ENCODE measurements at places on chromosomes 16 and 17.

DNA sequence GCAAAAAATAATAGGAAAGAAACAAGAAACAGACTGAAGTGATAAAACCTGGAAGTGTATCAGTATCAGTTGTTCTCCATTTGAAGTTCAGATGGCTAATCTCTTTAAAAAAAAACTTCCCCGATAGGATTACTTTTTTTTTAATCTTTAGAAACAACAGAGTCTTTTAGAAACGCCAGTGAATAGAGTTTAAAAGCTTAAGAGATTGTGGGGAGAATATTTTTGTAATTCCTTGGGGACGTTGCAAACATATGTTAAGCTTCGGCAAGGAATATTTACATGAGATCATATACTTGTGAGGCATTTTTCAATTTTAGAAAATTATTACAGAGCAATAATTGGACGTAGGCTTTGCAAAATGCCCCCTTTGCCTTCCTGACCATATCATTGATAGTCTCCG, 13.2 kb downstream of the MAF start:
- no peak for DNase-seq

DNA sequence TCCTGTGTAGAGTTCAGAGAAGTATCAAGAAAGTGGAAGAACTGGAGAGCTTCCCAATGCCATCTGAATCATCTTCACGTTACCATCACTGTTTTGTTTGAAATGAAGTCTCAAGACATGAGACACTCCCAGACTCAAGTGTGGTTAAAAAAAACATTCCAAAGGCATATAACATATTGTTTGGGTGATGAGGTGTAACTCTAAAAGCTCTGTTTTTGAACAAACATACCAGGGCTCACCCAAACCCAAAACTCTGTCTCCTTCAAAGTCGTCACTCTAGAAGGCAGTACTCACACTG, 6.3 kb upstream of the ZCCHC14 start:
- no peak for DNase-seq

DNA sequence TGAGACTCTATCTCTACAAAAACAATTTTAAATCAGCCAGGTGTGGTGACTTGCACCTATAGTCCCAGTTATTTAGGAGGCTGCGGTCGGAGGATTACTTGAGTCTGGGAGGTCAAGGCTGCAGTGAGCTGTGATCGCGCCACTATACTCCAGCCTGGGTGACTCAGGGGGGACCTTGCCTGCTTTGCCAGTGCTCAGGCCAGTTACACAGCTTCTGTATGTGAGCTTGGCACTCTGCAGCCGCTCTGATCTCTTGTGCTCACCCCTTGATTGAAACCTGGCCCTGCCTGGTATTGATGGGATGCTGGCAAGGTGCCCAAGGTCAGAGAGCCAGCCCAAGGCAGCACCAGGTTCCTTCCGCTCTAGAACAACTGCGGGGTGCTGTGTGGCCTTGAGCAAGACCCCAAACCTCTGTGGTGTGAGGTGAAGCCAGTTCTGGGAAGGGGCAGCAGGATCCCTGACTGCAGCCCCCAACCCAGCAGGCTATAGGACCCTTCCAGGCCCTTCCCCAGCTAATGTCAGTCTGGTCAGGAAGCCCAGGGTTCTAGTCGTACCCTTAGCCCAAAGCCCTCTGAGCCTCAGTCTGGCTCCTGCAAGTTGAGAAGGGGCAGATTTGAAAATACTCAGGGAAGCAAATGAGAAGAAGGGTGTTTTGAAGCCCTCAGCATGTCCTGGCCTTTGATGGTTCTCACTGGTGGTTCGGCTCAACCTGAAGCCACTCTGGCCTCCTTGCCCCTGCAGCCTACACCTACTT, 18.9 kb downstream of the MMP15 start:
- DNase-seq: no peak

DNA sequence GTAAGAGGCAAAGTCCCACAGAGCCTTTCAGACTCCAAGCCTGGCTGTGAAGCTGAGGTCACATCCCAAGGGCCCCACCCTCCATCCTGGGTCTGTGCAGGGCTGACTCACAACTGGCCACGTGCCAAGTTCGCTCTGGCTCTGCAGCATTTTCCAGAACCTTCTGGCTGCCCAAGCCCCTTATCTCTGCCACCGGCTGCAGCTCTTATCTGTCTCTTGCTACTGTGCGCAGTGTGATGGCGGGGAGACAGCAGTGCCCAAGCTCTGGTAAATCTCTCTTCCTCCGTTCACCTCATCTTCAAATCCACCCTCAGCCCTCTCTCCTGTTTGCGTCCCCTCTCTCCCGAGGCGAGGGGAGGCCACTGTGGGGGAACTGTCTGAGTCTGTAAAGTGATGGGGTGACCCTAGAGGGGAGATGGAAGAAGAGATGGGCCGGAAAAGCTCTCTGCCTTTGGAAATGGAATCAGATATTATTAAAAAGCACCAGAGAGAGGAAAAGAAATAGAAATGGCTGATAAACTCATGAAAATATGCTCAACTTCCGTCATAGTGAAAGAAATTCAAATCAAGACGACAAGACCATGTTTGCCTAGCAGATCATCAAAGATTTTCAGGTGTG, 162.7 kb upstream of the CDC42EP4 start:
- no peak for DNase-seq

GRCh38 chr16:19446300-19446846, 28.7 kb downstream of the TMC5 start:
- DNase-seq: no peak

DNA sequence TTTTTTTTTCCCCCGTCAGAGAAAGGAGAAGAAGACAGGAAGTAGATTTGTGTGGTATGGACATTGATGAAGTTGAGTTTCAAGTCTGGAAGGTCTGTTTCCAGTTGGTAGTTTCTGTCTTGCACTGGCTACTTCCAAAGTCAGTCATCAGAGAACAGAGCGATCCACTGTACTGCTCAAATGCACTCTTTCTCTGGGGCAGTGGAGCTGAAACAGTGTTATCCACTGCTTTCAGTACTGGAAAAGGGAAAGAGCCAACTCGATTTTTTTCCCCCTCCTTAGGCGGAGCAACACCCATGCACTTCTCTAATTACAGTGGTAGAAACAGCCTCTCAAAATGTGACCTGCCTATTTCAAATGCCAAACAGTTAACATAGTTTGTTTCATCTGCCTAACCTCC, 7.4 kb downstream of the PRKCA start:
- no peak for DNase-seq

- DNase-seq: no peak
These were observed 3.3 kb downstream of the MEAK7 start for GRCh38 chr16:84501077-84501735.

DNA sequence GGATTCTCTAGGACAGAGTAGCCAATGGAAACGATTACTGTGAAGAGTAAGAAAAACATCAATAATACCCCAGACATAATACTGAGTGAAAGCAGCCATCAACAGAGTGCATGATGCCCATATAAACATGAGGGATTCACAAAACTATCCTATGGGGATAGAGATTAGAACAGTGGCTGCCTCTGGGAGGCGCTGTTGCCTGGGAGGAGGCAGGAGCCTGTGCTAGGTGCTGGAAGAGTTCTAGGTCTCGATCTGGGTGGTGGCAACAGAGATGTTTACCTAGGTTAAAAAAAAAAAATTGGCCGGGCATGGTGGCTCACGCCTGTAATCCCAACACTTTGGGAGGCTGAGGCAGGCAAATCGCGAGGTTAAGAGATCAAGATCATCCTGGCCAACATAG, 7.9 kb downstream of the FA2H start:
- DNase-seq: no peak

Data from activated T-helper 1 cell treated with Interleukin-2 at 50 U/mL for 16 hours (primary cell).